ENCODE measurements at places on chromosomes 3 and 15.

GRCh38 chr3:173913974-173914421 lies 516.5 kb downstream of the NLGN1 start:
- DNase-seq = no peak

DNA sequence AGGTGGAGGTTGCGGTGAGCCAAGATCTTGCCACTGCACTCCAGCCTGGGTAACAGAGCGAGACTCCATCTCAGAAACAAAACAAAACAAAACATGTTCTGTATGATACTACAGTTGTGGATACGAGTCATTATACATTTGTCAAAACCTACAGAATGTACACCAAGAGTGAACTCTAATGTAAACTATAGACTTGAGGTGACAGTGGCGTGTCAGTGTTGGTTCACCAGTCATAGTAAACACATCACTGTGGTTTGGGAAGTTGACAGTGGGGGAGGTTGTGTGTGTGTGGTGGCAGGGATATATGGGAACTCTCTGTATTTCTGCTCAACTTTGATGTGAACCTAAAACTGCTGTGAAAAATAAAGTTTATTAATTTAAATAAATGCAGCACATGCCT lies 33.0 kb upstream of the GNB5 start:
- DNase-seq = no peak

DNA sequence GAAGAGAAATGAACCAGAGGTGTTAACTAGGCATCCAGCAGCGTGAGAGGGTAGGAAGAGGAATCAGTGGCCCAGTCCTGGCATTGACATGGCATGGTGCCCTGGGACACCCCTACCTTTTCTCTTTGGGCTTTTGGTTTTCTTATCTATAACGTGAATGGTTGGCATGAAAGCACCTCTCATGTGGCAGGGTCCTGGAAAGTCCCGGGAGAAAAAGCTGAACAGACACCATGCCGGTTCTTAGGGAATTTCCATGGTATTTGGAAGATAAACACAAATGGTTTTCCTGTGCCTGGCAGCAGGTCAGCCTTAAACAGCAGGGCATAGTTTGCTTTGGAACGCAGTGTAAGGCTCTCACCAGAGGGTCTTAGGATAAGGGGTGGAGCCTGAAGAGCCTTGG lies 15.4 kb downstream of the ARNT2 start:
- no peak for DNase-seq

DNA sequence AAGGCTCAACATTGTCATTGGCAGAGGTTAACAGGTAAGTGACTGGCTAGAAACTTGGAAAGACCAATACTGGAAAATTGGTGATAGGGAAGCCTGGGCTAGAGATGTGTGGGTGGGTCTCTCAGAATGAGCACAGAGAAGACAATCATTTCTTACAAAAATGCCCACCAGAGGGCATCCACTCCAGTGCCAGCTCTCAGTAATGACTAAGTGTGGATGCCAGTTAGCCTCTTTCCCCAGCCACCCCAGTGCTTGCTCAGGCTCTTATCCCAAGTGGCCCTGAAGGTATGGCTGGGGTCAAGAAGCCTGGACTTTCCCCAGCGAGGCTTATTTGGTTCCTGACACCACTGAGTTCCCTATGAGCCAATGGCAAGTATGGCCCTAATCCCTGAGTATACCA lies 115.9 kb upstream of the ST8SIA2 start:
- DNase-seq = no peak

DNA sequence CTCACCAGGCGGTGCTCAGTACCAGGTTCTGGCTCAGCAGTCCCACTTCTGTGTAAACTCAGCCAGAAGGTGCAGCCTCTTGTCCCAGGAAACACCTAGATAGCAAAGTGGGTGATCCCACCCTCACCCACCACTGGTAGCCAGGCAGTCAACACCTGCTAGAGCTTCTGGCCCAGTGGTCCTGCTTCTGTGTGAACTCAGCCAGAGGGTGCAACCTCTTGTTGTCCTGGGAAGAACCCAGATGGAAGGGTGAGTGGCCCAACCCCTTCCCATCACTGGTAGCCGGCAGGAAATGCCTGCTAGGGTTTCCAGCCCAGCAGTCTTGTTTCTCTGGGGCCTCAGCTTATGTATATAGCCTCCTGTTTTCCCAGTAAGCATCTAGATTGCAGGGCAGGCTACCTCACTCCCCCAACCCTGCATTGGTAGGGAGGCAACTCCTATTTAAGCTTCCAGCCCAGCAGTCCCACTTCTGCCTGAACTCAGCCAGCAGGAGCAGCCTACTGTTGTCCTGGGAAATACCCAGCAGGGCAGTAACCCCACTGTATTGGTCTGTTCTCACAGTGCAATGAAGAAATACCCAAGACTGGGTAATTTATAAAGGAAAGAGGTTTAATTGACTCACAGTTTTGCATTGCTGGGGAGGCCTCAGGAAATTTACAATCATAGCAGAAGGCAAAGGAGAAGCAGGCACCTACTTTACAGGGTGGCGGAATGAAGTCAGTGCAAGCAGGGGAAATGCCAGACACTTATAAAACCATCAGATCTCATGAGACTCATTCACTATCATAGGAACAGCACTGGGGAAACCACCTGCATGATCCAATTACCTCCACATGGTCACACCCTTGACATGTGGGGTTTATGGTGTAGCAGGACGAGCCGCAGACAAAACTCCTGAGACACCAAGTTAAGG lies 110.6 kb downstream of the DTWD1 start:
- no peak for DNase-seq

All from sigmoid colon (tissue), 7 donors.